ENCODE measurements at places on chromosomes 3 and 15. TPM values are rescaled to one million over a fixed set of nuclear protein-coding genes. Genes with fewer than 3 reads are reported as not detected.

- H3K36me3 ChIP-seq, result no peaks in the 10 kb centered on the region
- no peaks in the 10 kb centered on the region for H3K27me3 ChIP-seq
- no peaks in the 10 kb centered on the region for H3K4me1 ChIP-seq
- H3K4me3 ChIP-seq, result no peak overlapping the region
- no peak overlapping the region for H3K27ac ChIP-seq
Observed at GRCh38 chr3:184129012-184129411, 6.1 kb upstream of the EIF2B5 start.

DNA sequence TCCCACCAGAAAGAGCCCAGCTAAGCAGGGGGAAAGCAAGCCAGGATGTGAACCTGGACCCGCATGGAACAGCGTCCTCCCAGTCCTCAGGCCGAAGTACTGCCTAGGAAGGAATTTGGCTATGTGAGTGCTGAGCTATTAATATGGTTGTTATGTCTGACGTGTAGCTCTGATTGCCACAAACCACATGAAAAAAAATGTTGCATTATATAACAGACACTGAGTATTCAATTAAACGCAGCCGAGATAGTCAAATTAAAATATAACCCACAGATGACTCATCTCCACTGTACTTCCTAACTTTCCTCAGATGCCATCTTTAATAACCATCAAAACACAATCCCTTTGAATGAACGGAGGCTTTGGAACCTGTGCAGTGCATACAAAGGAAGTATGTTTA lies 111.1 kb downstream of the GABRB3 start:
- H3K4me3 ChIP-seq, result no peak overlapping the region
- no peaks in the 10 kb centered on the region for H3K36me3 ChIP-seq
- H3K27ac ChIP-seq, result no peak overlapping the region
- H3K4me1 ChIP-seq, result no peaks in the 10 kb centered on the region
- no peaks in the 10 kb centered on the region for H3K27me3 ChIP-seq

GRCh38 chr3:123300583-123300982 lies 98.8 kb downstream of the SEC22A start:
- DNase-seq, result no peak
- H3K27ac ChIP-seq, result no peak overlapping the region
- H3K27me3 ChIP-seq, result no peaks in the 10 kb centered on the region
- H3K4me3 ChIP-seq, result no peak overlapping the region

NR2E3 gene
- not detected for total RNA-seq

DNA sequence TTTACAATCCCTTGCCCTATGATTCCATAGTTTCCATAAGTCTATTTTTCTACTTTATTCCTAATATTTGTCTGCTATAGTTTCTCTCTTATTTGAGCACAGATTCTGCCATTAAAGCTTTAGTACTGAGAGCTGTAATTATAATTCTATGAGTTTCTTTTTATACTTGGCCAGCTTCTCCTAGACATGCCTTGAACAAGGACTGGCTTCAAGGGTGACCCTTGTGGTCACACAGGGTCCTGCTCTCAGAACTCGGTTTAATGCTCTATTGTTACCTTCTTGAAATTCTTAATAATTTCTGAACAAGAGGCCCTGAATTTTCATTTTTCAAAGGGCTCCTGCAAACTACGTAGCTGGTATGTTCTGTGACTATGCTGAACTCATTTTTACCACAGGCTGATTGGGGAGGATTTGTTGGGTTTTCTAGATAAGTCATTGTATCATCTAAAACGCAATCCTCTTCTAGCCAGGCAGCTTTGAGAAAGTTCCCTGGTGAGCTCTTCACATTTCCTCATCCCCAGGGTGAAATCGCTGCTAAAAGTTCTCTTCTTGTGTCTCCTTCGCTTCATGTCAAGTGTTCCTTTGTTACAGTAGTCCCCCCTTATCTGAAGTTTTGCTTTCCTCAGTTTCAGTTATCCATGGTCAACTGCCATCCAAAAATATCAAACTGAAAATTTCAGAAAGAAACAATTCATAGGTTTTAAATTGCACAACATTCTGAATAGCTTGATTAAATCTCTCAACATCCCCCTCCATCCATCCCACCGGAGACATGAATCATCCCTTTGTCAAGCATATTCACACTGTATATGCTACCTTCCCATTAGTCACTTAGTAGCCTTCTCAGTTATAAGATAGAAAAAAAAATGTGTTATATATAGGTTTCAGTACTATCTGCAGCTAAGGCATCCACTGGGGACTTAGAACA lies 12.6 kb upstream of the PLCL2 start:
- no peaks in the 10 kb centered on the region for H3K4me1 ChIP-seq
- H3K27ac ChIP-seq, result no peak overlapping the region
- no peaks in the 10 kb centered on the region for H3K27me3 ChIP-seq

FBN1 gene
- 12.6 TPM for total RNA-seq

DNA sequence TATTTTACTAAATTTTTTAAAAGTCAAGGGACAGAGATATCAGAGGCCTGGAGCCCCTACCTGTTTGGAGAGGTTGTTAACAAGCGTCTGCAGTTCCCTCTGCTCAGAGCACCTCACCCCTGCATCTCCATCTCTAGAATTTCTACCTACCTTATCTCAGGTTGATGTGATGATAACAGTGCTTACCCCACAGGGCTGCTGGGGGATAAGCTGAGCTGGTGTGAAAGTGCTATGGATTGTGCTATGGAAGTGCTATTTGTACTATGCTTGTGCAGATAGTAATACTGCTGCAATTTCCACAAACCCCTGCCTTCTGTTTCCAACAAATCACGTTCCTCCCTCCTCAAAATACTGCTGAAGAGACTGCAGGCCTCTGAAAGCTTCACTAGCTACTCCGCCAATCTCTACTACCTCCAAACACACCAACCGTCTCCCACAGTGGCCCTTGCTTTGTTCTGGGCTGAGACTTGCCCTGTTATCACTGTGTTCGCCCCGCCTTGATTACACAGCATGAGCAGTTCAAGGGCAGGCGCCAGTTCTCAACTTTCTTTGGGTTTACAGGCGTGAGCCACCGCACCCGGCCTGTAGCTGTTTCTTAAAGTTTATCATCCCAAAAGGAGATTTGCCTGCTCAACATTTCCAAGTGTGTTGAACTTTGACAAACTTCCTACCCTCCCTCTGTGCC lies 28.4 kb upstream of the PARL start:
- peaks cover 12% of the 10 kb centered on the region for H3K4me1 ChIP-seq
- H3K27me3 ChIP-seq, result no peaks in the 10 kb centered on the region
- H3K36me3 ChIP-seq, result no peaks in the 10 kb centered on the region
- H3K27ac ChIP-seq, result no peak overlapping the region
- H3K4me3 ChIP-seq, result no peak overlapping the region

GRCh38 chr3:195555110-195555509 lies 12.0 kb upstream of the PPP1R2 start:
- no peaks in the 10 kb centered on the region for H3K27me3 ChIP-seq
- H3K4me3 ChIP-seq, result no peak overlapping the region
- no peaks in the 10 kb centered on the region for H3K36me3 ChIP-seq

- no peak overlapping the region for H3K4me3 ChIP-seq
- H3K27ac ChIP-seq, result no peak overlapping the region
- H3K4me1 ChIP-seq, result peaks cover 13% of the 10 kb centered on the region
- no peaks in the 10 kb centered on the region for H3K36me3 ChIP-seq
- DNase-seq, result no peak
Observed at GRCh38 chr3:109073116-109073515, 44.8 kb downstream of the MORC1 start.

- no peaks in the 10 kb centered on the region for H3K36me3 ChIP-seq
- DNase-seq, result no peak
- H3K27me3 ChIP-seq, result no peaks in the 10 kb centered on the region
- H3K4me3 ChIP-seq, result no peak overlapping the region
Observed at GRCh38 chr3:172550347-172550943, 27.2 kb upstream of the TNFSF10 start.

GPR62 gene
- not detected for total RNA-seq
